Pancreas (tissue), 10 donors: ENCODE measurements at places on chromosomes 2 and 18. TPM values are rescaled to one million over a fixed set of nuclear protein-coding genes. Genes with fewer than 3 reads are reported as not detected.

DNA sequence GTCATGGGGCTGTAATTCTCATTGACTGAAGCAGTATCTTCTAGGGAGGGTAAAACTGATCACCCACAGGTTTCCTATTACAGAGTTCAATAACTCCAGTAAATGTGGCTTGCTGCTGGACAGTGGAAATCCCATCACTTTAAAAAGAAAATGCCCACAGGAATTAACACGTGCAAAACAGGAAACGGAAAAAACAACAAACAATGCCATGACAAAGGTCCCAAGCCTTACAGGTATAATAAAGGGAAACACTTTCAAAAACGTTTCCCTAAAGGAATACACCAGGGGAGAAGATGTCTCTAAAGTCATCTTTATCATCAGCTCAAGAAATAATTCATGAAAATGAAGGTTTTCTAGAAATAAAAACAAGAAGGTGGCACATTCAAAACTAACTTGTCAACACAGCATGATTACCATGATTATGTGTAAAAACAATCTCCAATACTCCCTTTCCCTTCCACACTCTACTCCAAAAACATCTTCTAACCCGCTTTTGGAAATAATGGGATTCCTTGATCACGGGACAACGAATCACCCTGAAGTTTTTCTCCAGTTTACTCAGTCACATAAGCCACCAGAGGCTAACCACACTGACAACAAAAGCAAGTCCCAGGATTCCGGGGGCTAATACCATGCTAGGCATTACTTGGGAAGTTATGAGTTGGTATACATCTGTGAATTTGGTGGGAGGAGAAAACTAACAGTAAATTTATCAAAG, 167.9 kb downstream of the TCF4 start:
- H3K27me3 ChIP-seq = no peaks in the 10 kb centered on the region
- no peak overlapping the region for H3K4me3 ChIP-seq
- no peaks in the 10 kb centered on the region for H3K4me1 ChIP-seq
- no peak for DNase-seq

DNA sequence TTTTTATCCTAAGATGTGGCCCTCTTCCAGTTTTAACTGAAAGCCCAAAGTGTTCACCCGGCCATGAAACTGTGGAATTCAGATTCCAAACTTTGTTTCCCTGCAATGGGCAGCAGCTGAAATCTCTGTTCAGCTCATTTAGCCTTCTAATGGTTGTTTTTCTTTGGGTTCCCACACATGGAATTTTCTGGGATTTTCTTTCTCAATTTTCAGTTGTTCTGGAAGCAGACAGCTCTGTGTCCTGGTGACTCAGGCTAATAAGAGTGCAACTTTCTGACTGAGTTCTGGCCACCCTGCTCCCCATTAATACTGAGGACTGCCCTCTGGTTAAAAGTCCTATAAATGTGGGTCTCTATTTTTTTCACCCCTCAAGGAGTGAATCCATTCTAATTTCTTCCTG, 78.5 kb downstream of the PMS1 start:
- H3K4me3 ChIP-seq = no peak overlapping the region
- H3K27me3 ChIP-seq = no peaks in the 10 kb centered on the region
- no peaks in the 10 kb centered on the region for H3K36me3 ChIP-seq
- DNase-seq = no peak
- no peaks in the 10 kb centered on the region for H3K4me1 ChIP-seq

DNA sequence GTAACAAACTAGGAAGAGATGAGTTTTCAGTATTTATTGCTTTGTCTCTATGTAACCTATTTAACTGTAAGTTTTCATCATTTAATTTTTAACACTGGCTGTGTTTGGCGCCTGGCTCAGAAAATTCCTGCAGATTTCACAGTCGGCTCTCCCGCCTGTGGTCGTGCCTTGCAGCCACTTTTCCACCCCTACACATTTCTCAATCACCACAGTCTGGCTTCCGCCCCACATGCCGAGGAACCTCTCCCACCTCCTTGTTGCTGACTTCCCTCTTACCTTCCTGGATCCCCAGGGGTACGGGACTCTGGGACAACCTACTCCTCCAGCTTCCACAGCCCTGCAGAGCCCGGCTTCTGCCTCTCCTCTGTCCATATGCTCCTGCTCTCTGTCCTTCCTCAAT, 41.6 kb upstream of the MGAT4A start:
- no peak overlapping the region for H3K4me3 ChIP-seq
- no peaks in the 10 kb centered on the region for H3K36me3 ChIP-seq
- H3K4me1 ChIP-seq = peaks cover 9% of the 10 kb centered on the region
- DNase-seq = no peak

DNA sequence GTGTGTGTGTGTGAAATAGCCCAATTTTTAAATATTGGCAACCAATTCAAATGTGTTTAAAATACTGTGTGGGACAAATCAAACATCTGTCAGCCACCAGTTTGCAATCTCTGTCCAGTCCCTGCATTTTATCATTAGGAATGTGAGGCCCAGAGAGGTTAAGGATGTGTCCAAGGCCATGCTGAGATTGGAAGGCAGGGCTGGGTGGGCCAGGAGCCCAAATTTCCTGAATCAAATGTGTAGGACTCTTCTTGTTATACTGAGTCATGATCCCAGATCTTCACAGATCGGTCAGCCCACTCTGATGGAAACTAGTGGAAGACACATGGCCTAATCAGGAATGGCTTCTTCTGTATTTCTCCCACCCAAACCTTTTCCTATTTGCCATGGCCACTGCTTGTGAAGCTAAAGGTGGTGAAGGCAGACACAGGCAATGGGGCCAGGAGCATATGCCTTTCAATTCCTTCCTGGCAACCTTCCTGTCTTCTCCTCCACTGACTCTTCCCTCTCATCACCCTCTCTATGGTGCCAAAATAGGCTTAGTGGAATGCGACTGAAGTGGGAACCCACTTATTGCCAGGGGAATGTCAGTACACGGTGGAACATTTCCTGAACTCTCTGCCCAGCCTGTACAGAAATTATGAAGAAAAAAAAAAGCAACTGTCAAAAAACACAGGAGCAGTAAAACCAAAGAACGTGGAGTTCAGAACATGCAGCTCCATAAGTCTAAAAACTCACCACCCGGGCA, 35.5 kb downstream of the ZEB2 start:
- no peak overlapping the region for H3K27ac ChIP-seq
- H3K4me3 ChIP-seq = no peak overlapping the region

DNA sequence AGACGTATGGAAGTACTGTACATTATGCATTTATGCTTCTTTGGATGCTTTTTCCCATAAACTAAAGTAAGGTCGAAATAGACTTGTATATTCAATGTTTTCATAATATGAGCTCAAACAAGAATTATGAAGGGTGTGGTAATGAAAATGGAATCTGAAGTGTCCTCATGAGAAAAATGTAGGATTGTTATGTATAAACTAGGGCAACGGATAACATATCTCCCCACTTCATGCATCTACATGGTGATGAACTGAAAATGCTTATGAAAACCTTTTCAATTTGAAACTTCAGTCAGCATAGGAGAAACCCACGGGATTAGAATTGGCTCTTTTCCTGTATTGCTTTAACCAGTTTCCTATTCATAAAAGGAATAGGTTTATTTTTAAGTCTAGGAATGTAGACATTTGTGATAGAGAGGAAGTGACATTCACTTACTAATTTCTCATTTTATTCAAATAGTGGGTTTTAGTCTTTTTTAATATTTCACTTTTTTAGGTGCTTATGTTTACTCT, 608.2 kb upstream of the GCFC2 start:
- no peaks in the 10 kb centered on the region for H3K36me3 ChIP-seq
- peaks cover 6% of the 10 kb centered on the region for H3K27me3 ChIP-seq

DNA sequence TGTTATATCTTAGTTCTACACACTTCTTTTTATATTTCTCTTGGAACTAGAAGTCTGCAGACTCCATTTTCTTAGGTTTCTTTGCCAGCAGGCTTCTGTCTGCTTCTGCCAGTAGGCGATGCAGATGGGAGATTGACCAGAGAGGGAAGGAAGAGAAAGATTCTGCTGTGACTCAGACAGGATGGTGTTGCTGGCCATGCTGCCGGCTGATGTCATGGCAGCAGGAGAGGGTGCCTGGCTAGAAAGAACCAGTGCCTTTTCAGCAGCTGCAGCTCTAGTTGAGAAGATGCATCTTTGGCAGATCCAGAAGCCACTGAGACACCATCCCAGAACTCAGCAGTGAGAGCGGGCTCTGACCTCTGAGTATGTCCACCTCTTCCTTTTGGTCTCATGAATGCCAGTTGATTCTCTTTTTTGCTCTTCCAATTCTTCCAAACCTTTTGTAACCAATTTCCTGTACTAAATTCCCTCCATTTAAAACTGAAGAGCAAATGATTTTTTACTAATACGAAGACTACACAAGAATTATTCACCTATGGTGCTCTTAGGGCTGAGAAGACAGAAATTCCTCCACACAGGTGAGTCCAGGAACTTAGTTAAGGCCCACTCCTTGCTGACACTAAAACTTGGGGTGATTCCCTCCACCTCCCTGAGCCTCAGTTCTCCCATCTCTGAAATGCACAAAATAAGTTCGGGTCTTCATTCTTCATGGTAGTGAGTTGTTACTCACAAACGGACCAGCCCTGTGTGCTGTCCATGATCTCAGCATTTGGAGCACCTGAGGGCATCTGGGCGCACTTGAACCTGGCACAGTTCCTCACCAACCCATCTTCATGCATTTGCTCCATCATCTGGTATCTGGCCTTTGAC, 200.7 kb downstream of the MYCN start:
- peaks cover 11% of the 10 kb centered on the region for H3K4me1 ChIP-seq
- H3K27ac ChIP-seq = no peak overlapping the region
- H3K36me3 ChIP-seq = no peaks in the 10 kb centered on the region
- no peak for DNase-seq
- no peaks in the 10 kb centered on the region for H3K27me3 ChIP-seq
- no peak overlapping the region for H3K4me3 ChIP-seq

GRCh38 chr18:54942569-54942968, 16.7 kb downstream of the CCDC68 start:
- no peak for DNase-seq
- H3K27ac ChIP-seq = no peak overlapping the region
- H3K27me3 ChIP-seq = no peaks in the 10 kb centered on the region
- H3K4me3 ChIP-seq = no peak overlapping the region

Gene CCL20
- total RNA-seq = not detected

Gene ATG9A
- total RNA-seq = 23.1 TPM

Gene LHCGR
- not detected for total RNA-seq

Gene SLC5A6
- total RNA-seq = 10.9 TPM

Gene LIMS2
- 4.0 TPM for total RNA-seq

Gene GDF7
- total RNA-seq = 0.98 TPM
